Progenitor cell of endocrine pancreas (in vitro differentiated cells): ENCODE measurements at places on chromosomes 12 and 14. TPM values are rescaled to one million over a fixed set of nuclear protein-coding genes. Genes with fewer than 3 reads are reported as not detected.
A peak's percentile ranks its signal among the peaks of the same experiment; 100 is the strongest.

DNA sequence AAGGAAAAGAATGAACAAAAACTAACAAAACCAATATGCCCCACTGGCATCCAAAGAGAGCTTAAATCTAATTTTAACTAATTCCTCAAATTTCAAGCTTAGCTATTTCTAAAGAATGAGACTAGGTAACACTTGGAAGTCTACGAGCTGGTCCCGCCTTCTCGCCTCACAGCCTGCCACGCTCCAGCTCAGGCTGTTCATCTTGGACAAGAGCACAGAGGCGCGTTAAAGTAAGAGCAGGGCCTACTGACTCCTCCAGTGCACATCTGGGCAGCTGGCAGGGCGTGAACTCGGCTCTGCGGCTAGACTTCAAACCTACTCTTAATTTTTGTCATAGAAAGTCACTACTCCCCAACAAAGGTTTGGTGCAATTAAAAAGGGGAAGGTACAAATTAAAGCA, 64.6 kb downstream of the DICER1 start:
- peaks cover 25% of the 10 kb centered on the region for H3K36me3 ChIP-seq
- no peaks in the 10 kb centered on the region for H3K27me3 ChIP-seq
- DNase-seq, result no peak
- H3K4me1 ChIP-seq, result no peaks in the 10 kb centered on the region

DNA sequence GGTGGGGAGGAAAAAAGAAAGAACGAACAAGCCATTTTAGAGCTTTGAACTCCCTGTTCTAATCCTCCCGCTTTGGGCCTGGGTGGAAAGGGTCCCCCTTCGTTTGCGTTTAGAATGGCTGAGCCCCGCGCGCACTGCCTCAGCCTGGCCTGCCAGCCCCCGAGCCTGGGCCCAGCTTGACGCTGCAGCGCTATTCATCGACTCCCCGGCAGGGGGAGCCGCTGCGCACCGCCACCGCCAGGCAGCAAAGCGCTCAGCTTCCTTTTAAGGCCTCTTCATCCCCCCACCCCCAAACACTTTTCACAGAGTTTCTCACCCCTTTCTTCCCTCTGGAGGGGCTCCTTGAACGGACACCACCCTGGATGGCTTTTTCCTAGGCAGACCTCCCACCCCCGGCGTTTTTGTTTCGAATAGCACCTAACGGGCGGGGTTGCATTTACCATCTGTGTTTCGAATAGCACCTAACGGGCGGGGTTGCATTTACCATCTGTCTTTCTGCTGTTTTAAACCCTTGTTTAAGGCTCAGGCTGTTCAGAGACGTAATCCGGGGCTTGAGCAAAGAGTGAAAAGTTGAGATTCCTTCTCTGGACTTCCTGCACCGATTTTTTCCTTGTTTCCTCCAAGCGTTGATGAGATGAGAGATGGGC, 56.4 kb upstream of the PIWIL1 start:
- DNase-seq, result peak; percentile 47
- no peaks in the 10 kb centered on the region for H3K36me3 ChIP-seq
- no peak overlapping the region for H3K27ac ChIP-seq
- H3K27me3 ChIP-seq, result peaks cover 63% of the 10 kb centered on the region
- no peaks in the 10 kb centered on the region for H3K4me1 ChIP-seq
- H3K4me3 ChIP-seq, result no peak overlapping the region

RNASE7 gene
- not detected in 2 replicates for total RNA-seq

- peaks cover 9% of the 10 kb centered on the region for H3K4me1 ChIP-seq
- H3K36me3 ChIP-seq, result no peaks in the 10 kb centered on the region
- no peak overlapping the region for H3K27ac ChIP-seq
- no peak for DNase-seq
Measured at GRCh38 chr12:67705394-67706370, 57.1 kb downstream of the DYRK2 start.

TUBA1B gene
- 985 and 1,023 TPM in 2 replicates for total RNA-seq

MYRFL gene
- total RNA-seq, result 0.67 and 0.93 TPM in 2 replicates

GRCh38 chr12:123150275-123150743, 581 bp downstream of the PITPNM2 start:
- H3K4me1 ChIP-seq, result peaks cover 8% of the 10 kb centered on the region
- peak overlapping the region; percentile 77 for H3K4me3 ChIP-seq
- H3K36me3 ChIP-seq, result no peaks in the 10 kb centered on the region
- no peak overlapping the region for H3K27ac ChIP-seq
- H3K27me3 ChIP-seq, result peaks cover 55% of the 10 kb centered on the region

FBRSL1 gene
- 195 and 199 TPM in 2 replicates for total RNA-seq

- H3K4me3 ChIP-seq, result no peak overlapping the region
- peaks cover 3% of the 10 kb centered on the region for H3K27me3 ChIP-seq
- no peak for DNase-seq
Measured at GRCh38 chr12:96143827-96144565, 50.2 kb upstream of the ELK3 start.

CCDC197 gene
- total RNA-seq, result not detected in 2 replicates

DNA sequence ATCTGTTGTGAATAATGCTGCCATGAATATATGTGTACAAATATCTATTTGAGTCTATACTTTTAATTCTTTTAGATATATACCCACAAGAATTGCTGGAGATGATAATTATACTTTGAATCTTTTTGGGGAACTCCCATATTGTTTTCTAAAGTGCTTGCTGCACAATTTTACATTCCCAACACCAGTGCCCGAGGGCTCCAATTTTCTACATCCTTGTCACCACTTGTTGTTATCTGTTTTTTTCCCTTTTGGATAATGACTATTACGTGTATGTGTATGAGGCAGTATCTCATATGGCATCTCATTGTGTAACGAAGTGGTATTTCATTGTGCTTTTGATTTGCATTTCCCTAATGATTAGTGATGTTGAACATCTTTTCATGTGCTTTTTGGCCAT, 127.1 kb downstream of the SUDS3 start:
- H3K27me3 ChIP-seq, result no peaks in the 10 kb centered on the region
- no peak overlapping the region for H3K27ac ChIP-seq
- no peak overlapping the region for H3K4me3 ChIP-seq
- H3K4me1 ChIP-seq, result peaks cover 3% of the 10 kb centered on the region
- H3K36me3 ChIP-seq, result no peaks in the 10 kb centered on the region
- no peak for DNase-seq

DNA sequence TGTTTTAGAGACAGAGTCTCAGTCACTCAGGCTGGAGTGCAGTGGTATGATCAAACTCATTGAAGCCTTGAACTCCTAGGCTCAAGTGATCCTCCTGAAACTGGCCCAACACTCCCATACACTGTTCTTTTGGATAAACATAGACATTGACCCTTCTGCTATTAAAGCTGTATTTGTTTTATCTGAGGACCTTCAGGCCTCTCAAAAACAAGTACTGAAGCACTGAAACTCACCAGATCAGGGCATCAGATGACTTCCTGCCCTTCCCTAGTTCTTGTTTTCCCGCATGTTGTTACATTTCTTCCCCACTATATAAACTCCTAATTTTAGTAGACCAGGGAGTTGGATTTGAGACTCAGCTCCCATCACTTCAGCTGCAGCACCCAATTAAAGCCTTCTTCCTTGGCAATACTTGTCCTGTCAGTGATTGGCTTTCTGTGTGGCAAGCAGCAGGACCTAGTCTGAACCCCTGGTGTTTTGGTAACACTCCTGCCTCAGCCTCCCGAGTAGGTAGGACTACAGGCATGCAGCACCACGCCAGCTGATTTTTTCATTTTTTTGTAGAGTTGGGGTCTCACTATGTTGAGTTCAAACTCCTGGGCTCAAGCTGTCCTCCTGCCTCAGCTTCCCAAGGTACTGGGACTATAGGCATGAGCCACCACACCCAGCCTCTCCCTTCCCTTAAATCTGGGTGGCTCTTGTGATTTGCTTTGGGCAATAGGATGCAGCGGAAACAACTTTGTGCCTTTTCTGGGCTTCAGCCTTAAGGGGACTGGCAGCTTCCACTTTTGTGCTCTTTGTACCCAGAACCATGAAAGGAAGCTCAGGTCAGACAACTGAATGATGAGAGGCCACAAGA, 12.5 kb upstream of the IFT81 start:
- peaks cover 21% of the 10 kb centered on the region for H3K4me1 ChIP-seq
- peaks cover 2% of the 10 kb centered on the region for H3K27me3 ChIP-seq
- no peak for DNase-seq
- no peak overlapping the region for H3K4me3 ChIP-seq

FSCB gene
- not detected in 2 replicates for total RNA-seq

DNA sequence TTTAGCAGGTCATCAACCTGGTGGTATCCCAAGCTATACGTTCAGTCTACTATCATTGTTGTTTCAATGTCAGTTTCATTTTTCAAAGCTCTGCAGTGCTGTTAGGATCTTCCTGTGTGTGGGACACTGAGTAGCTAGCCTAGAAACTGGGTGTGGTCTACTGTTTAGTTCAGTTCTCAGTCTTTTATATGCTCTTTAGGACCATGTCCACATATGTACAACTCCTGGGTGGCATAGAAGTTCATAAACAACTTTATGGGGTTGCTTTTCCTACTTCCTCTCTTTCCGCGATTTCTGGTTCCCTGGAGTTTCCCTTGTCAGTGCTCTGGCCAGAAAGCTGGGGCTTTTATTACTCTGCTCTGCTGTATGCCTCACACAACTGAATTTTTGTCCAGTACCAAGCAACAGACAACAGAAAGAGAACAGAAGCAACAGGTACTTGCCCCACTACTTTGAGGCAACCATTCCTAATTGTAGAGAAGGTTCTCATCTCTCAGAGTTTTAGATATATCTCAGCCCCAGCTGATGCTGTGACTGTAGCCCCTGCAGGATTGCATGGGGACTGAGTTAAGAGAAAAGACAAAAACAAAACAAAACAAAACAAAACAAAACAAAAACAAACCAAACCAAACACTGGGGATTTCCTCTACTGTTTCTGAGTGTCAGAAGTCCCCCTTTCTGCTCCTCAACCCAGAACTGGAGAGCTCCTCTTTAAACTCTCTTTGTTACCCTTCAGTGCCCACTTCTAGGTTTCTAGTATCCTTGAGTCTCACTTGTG, 30.3 kb downstream of the MIS18BP1 start:
- no peak overlapping the region for H3K27ac ChIP-seq
- H3K4me1 ChIP-seq, result no peaks in the 10 kb centered on the region
- no peaks in the 10 kb centered on the region for H3K27me3 ChIP-seq
- peaks cover 20% of the 10 kb centered on the region for H3K36me3 ChIP-seq
- DNase-seq, result no peak
- H3K4me3 ChIP-seq, result no peak overlapping the region

- DNase-seq, result no peak
- H3K36me3 ChIP-seq, result peaks cover 2% of the 10 kb centered on the region
- no peak overlapping the region for H3K4me3 ChIP-seq
- peak overlapping the region; percentile 88 for H3K27ac ChIP-seq
- no peaks in the 10 kb centered on the region for H3K27me3 ChIP-seq
Measured at GRCh38 chr12:71160585-71160984, 2.8 kb upstream of the TSPAN8 start.

DNA sequence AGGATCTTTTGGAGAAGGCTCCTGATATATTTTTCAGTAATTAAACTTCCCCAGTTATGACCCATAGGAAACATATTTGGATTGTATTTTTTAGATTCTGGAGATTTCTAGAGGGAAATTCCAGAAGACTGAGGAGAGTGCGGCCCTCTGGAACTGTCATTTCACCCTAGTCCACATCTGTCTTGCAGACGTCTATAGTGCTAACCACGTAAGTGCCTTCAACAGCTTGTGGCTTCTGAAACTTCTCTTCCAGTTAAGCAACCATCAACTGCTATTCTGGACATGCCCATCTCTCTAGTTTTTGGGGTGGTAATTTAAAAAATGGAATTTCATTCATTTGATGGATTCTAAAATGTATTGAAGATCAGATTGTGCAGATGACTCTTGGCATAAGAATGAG, 1098.8 kb downstream of the TMEM121 start:
- H3K36me3 ChIP-seq, result peaks cover 9% of the 10 kb centered on the region
- H3K27ac ChIP-seq, result no peak overlapping the region
- H3K4me3 ChIP-seq, result no peak overlapping the region
- DNase-seq, result no peak
- H3K4me1 ChIP-seq, result no peaks in the 10 kb centered on the region

- H3K4me1 ChIP-seq, result peaks cover under 1% of the 10 kb centered on the region
- peaks cover 3% of the 10 kb centered on the region for H3K27me3 ChIP-seq
- no peaks in the 10 kb centered on the region for H3K36me3 ChIP-seq
- peak; percentile 43 for DNase-seq
- no peak overlapping the region for H3K27ac ChIP-seq
Measured at GRCh38 chr14:100416921-100417860, 94.1 kb downstream of the SLC25A47 start.

DNA sequence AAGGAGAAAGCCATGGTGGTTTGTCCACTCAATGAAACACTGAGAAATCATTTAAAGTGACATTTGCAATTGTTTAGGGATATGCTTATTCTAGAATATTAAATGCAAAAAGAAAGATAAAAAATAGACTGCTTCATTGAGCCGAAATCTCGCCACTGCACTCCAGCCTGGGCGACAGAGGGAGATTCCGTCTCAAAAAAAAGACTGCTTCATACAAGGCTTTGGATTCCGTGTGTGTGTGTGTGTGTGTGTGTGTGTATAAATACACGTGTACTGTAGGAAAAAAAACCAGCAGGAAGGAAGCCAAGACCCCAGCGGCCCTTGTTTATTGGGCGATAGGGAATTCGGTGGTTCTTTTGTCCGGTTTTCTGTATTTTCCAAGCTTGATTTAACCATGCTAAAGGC, 3.2 kb upstream of the ZNF839 start:
- H3K4me1 ChIP-seq, result peaks cover 21% of the 10 kb centered on the region
- H3K27ac ChIP-seq, result peak overlapping the region; percentile 98
- DNase-seq, result no peak
- H3K36me3 ChIP-seq, result no peaks in the 10 kb centered on the region
- H3K4me3 ChIP-seq, result peak overlapping the region; percentile 93
- peaks cover 10% of the 10 kb centered on the region for H3K27me3 ChIP-seq

DNA sequence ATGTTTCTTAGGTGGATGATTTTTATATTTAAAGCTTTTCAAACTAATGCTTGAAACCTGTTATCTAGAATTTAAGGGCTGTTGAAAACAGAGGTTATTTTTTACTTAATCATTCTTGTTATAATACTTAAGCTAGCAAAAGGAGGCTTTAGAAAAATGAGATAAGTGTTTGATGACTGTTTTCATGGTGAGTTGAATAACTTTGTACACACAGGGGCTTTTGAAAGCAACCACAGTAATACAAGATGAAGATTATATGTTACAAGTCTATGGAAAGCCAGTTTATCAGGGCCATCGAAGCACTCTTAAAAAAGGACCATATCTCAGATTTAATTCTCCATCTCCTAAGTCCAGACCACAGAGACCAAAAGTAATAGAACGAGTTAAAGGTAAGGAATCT, 33.3 kb downstream of the KIAA0586 start:
- H3K4me3 ChIP-seq, result no peak overlapping the region
- no peak for DNase-seq
- no peaks in the 10 kb centered on the region for H3K27me3 ChIP-seq
- peaks cover 10% of the 10 kb centered on the region for H3K36me3 ChIP-seq
- H3K4me1 ChIP-seq, result peaks cover 3% of the 10 kb centered on the region

PMEL gene
- 3.7 and 6.3 TPM in 2 replicates for total RNA-seq

GRCh38 chr12:24488091-24488596, 460.8 kb downstream of the BCAT1 start:
- H3K4me3 ChIP-seq, result no peak overlapping the region
- H3K4me1 ChIP-seq, result peaks cover 9% of the 10 kb centered on the region
- H3K27ac ChIP-seq, result no peak overlapping the region
- no peaks in the 10 kb centered on the region for H3K27me3 ChIP-seq
- no peak for DNase-seq
- no peaks in the 10 kb centered on the region for H3K36me3 ChIP-seq
